ENCODE measurements at places on chromosomes 1 and 21.
A peak's percentile ranks its signal among the peaks of the same experiment; 100 is the strongest.

DNA sequence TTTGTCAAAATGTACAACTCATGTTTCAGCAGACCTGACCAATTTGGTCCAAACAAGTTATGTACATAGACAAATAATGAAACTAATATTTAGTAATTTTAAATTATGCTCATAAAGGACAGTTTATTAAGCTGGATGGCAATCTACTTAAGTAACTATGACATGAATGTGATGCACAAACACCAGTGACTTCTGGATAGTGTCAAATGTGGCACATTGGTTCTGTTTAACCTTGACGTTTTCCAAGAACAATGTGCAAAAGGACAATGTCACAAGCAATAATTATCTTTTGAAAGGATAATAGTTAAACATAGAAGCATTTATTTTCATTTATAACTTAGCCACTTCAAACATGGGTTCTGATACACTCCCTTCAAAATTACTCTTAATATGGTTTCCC, 80.0 kb downstream of the TRIM33 start:
- DNase-seq, result no peak

GRCh38 chr1:77509051-77509492, 173.4 kb downstream of the ZZZ3 start:
- DNase-seq, result no peak

GRCh38 chr1:40372658-40373322, 737 bp upstream of the SMAP2 start:
- peak; percentile 31 for DNase-seq

DNA sequence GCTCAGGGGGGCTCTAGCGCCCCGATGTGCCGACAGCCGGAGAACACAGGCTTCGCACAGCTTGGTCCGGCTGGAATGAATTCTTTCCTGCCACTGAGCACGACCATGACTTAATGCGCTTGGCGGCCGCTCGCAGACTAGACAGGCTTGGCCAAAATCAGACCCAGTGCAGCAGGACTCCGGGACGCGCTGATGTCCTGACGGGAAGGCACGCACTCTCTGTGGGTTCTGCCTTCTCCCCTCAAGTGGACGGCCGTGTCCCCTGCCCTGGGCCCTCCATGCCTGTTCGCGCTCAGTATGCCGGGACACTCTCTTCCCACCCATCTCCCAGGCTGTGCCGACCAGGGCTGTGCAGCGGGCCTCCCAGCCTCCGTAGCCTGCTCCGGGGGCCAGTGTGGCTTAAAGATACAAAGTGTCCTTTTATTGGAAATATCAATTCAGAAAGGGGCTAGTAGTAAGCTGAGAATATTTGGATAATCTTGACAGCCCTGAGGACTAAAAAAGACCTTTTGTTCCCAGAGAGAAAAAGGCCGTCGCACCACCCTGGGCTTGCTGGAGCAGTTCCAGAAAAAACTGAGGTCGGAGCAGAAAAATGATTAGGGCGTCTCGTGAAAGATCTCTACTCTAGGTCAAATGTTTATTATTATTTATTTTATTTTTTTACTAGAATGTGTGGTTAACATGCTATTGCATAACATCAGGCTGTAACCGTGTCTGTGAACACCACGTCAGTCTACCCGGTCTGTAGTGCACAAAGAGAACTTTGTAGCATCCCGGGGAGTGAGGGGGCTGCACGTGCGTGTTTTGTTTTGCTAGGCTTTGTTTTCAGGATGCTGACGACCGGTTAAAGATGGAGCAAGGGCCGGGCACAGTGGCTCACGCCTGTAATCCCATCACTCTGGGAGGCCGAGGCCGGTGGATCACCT, 88.1 kb upstream of the ARHGEF16 start:
- no peak for DNase-seq

DNA sequence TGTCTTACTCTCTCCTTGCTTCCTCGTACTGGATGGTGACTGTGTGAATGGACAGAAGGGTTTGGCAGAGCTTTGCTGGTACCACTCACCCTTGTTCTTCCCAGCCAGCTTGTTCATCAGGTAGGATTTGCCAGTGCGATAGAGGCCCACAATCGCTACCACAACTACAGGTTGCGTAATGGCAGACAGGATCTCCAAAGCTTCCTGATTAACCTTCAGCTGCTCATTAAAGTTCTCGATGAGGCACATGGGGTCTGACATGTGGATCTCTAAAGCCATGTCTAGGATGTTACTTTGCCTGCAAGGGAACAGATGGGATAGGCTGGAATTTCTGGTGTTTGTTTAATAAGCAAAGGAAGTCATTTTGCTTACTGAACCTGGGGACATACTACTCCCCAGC, 3.4 kb downstream of the GBP5 start:
- DNase-seq, result no peak

DNA sequence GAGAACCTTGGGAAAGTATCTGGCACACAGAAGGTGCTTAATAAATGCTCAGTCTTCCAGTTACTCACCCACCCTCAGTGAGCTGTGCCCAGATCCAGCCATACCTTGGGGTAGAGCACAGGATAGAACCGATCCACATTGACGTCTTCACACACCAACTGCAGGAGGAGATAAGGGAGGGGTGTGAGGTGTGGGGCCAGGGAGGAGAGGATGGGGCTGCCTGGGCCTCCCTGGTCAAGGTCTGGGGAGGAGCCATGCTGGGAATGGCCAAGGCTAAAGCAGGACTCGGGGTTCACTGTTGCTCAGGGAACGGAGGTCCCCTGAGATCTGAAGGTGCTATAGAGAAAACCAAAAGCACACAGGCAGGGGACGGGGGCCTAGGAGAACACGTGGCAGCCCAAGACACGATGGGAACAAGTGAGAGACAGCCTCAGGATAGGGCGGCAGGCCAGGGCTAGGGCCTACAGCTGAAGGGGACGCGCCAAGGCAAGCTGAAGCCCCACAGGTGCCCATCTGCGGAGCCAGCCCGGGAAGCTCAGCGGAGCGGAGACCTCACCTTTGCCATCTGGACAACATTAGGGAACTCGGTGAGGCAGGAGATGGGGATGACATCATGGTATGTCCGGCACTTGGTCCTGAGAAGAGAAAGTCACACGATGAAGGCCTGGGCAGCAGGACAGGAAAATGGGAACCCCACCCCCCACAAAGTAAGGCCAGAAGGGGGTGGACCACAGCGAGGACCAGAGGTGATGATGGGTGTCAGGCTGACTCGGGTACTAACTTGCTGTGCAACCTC, 55.9 kb downstream of the RAP1GAP start:
- DNase-seq, result no peak

- no peak for DNase-seq
Measured at GRCh38 chr1:68516066-68516465, 19.2 kb upstream of the DEPDC1 start.

- no peak for DNase-seq
Measured at GRCh38 chr1:33473900-33474299, 1.5 kb downstream of the ZSCAN20 start.

GRCh38 chr1:163163163-163163562, 39.6 kb downstream of the RGS5 start:
- DNase-seq, result no peak

DNA sequence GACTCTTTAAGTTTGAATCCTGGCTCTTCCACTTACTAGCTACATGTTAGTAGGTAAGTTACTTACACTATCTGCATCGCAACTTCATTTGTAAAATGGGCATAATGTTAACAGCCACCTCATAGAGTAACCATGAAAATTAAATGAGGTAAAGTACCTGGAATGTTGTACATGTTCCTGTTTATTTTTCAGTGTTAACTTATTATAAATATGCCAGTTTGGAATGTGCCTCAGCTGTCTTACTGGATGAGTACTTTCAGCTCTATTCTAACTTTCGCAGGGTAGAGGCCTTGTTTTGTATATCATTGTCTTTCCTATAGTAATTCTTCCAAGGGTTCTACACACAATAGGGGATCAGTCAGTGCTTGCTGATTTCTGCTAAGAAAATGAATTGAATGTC, 167.4 kb downstream of the DUSP10 start:
- DNase-seq, result no peak

- DNase-seq, result no peak
Measured at GRCh38 chr1:9376886-9377333, 84.2 kb downstream of the SPSB1 start.

GRCh38 chr1:109917768-109918606, 7.3 kb downstream of the CSF1 start:
- DNase-seq, result no peak

DNA sequence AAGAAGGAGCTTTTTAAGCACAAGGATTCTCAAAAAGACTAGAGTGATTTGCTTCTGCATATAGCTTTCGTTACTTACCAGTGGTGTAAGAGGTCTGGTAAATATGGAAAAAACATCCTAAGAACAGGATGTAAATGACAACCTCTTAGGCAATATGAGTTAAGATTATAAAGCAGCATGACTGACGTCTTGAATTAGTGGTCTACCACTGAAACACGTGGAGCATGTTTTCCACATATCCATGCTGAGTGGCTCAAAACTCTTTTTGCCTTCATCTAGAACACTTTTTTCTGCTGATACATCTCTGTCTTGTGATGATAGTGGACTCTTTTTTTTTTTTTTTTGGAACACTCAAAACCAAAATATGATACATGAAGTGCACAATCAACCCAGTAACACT, 44.6 kb downstream of the RCAN1 start:
- DNase-seq, result no peak

DNA sequence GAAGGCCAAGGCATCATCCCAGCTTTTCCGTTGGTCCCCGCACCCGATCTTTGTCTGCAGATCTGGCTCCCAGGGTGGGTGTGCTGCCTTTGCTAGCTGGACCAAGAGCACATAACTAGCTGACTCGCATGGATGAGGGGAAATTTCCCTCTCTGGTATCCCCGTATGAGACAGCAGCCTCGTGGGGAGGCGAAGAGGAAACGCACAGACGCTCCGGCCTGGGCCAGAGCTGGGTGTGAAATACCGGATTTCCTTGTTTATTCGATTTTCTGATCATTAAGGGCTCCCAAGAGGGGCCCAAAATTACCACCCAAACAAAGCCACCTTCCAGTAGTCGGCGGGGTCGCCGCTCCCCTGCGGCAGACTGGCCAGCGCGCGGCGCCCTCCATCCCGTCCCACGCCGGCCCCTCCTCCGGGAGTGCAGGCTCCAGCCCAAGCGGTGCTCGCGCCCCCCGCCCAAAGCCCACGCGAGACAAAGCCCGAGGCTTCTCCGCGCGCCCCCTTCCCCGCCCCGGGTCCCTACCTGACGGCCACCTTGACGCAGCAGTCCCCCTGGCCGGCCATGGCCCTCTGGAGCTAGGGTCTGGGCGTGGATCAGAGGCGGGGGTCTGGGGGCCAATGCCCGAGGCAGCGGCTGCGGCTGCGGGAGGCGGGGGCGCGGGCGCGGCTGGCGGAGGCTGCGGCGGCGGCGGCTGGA, 546 bp downstream of the KIF21B start:
- peak; percentile 74 for DNase-seq

DNA sequence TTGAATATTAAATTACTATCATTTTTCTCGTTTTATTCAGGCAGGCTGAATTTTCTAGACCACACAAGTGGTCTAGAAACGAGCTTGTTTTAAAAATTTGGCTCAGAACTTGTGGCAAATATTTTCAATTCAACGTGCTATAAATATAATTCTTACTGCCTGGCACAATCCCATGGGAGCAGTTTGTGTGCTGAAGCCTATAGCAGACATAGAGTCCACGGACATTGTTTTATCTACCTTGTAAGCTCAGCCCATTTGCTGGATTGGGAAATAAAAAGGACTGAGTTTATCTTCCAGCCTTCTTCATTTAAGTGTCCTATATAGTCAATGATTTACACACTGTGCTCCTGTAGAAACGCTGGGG, 103.4 kb downstream of the ZBTB18 start:
- DNase-seq, result no peak

DNA sequence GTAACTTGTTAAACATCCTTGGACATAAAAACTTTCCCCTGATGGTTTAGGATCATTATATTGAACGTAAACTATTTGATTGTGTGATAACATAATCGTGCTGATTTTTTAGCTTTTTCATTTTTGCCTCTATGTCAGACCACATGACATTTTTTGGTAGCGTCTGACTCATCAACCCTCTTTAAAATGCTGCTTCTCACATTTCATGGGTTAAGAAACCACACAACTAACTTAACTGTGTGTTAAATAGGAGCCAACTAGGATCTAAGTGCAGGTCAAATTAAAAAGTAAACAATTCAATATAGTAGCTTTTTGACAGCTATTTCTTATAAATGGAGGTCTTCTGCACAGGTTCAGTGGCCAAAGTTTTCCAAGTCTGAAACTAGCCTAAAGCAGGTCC, 9.8 kb downstream of the BTG3 start:
- no peak for DNase-seq

Data from natural killer cell (primary cell).